ENCODE measurements at places on chromosomes 11 and 22.

- no peak for DNase-seq
Observed at GRCh38 chr11:103699216-103699615, 337.2 kb upstream of the DDI1 start.

DNA sequence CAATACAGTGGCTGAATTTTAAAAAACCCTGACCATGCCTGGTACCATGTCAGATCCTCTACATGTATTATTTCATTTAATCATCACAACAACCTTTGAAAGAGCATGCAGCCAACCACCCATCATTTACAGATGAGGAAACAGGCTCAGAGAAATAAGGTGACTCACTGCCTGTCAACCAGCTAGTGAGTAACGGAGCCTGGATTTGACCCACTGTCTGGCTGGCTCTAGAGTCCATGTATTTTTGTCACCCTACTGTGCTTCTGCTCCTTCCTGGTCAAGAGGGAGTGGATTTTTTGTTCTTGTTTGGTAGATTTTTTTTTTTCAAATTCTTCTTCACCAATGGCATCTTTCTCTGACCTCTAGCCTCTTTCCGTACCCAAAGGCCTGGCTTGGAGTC lies 77.4 kb downstream of the CWC15 start:
- DNase-seq = no peak

GRCh38 chr11:42407341-42407740 lies 904.5 kb upstream of the API5 start:
- DNase-seq = no peak

GRCh38 chr22:49042066-49042465 lies 785.6 kb downstream of the BRD1 start:
- no peak for DNase-seq

DNA sequence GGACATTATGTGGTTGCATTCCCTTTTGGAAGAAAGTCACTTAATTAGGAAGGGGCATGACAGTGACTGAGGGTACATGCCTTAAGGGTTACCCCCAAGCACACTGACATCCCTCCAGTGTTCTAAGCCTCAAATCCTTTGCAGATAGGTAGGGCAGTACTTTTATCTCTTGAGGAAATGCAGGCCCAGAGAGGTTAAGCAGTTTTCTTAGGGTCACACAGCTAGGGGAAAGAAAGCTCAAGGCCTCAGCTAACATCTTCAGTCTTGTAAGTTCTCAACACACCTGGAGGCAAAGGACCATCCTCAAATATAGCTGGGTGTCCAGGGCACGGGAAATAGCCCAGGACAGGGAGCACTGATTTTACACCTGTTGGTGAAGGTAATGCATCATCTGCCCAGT lies 31.6 kb downstream of the KIAA1671 start:
- no peak for DNase-seq

Measured in Peyer's patch (tissue), 4 donors.